ENCODE measurements at places on chromosomes 5 and 9.

GRCh38 chr5:5017827-5018577, 122.1 kb upstream of the ADAMTS16 start:
- no peak for DNase-seq

DNA sequence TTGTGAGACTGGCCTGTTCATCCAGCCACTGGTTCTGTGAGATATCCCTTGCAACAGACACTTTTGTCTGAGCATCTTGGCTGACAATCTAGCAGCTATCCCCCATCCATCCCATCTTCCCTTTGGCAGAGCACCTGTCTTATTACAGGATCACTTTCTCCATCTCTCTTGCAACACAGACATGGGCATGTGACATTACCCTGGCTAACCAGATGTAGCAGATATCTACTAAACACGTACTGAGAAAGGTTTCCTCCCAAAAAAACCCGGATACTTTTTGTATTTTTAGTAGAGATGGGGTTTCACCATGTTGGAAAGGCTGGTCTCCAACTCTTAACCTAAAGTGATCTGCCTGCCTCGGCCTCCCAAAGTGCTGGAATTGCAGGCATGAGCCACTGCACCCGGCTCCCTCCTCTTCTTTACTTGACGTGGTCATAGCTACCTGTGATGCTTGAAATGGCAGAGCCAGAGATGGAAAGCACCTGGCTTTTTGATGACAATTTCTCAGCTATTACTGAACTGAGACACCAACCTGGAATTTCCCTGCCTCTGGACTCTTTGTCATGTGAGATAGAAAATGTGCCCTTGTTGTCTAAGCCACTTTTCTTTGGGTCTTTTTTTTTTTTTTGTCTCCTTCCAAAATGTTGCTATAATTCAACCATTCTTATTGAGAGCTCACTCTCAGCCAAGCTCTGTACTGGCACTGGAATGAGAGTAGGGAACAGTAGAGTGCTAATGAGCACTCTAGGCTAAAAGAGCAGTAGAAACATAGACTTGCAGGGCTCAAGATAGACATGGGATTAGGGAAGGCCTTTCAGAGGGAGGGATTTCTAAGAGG, 32.6 kb downstream of the FNBP1 start:
- DNase-seq = no peak

- DNase-seq = no peak
Measured at GRCh38 chr9:126809068-126809467, 4.2 kb downstream of the ZBTB43 start.

DNA sequence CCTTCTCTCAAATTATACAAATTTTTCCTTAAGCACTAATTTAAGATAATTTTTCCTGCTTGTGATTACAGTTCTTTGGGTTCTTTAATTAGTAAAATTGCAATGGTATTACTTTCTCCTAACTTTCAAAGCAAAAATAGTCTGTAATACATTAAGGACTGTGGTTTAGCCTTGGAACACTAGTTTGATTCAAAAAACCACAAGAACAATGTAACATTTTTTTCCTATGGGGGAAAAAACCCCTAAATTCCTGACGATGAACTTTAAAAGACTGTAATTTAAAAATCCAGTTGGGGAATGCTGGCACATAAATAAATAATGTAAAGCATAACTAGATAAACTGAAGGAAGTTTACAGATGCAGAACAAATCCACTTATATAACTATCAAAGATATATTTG, 65.3 kb downstream of the CDC14B start:
- no peak for DNase-seq

DNA sequence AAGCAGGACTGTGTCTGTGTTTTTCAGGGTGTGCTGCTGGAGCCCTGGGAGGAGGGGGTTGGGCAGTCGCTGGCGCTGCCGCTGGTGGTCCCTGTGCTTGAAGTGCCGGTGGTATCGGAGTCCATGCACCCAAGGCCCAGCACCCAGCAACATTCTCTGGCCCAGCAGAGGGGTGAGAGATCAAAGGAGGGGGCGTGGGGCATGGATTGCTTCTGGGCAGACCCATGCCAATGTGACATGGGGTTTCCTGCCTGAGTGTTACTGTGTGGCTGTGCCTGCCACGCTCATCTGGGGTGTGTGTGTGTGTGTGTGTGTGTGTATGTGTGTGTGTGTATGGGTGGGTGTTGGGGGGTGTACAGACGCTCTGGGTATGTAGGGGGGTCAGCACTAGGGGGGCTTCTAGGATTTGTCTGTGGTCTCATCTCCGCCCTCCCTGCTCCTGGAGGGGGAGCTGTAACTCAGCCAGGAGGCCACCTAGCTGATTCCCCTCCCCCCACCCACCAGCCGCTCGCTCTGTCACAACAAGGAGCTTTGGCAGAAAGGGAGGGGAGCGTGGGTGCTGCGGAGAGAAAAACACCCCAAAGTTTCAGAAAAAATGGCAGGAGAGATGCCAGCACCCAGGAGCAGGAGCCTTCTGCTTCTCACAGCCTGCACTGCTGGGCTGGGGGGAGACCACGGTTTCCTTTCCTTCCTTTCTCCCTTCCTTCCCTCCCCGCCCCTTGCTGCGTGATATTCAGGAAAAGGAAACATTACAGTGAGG, 35.9 kb upstream of the HSPA9 start:
- no peak for DNase-seq

DNA sequence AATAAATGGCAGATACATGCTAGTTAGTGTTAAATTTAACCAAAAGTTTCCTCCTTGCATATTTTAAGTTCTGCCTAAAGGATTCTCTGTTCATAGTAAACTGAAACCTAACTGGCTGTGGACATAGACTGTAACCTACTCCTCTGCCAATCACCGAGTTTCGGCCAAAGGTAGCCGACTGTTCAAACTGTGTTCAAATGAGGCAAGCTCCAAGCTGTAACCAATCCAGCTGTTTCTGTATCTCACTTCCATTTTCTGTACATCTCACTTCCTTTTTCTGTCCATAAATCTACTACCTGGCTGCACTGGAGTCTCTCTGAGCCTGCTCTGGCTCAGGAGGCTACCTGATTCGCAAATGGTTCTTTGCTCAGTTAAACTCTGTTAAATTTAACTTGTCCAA, 44.1 kb downstream of the KCNV2 start:
- DNase-seq = no peak

- DNase-seq = peak; percentile 79
Measured at GRCh38 chr5:140114341-140115185, 654 bp downstream of the PURA start.

DNA sequence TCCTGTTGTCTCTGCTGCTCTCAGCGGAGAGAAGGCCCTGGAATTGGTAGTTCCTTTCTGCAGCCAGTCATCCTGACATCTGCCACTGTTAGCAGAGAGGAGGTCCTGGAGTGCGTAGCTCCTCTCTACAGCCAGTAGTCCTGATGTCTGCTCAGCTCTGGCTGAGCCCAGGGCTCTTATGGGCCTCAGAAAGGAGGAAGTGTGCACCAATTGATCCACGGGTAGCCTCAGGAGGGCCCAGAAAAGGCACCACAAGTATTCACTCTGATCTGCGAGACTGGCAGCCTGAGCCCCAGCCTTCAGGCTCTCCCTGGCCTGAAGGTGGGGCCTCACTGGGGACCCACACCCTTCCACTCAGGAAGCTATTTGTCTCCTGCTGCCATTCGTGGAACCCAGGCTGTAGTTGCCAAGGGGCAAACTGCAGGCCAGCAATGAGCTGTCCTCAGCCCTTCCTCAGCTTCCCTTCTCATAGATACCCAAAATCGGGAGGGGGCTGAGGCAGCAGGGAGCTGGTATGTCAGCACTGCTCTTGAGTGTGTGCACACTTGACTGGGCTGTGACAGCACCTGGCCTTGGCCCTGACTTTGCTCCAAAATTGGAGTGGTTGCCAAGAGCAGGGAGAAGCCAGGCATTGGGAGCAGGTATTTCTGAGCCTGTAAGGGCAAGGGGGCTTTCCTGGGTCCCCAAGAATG, 1049.5 kb upstream of the ACO1 start:
- no peak for DNase-seq
